AML-193 (cell line): ENCODE measurements at places on chromosomes 6 and 20.
A peak's percentile ranks its signal among the peaks of the same experiment; 100 is the strongest.

- no peak for DNase-seq
Observed at GRCh38 chr20:32763202-32764004, 1.2 kb downstream of the DNMT3B start.

GRCh38 chr6:43367245-43367984 lies 2.0 kb downstream of the ZNF318 start:
- peak; percentile 35 for DNase-seq

GRCh38 chr6:143773506-143774150 lies 69.5 kb upstream of the LTV1 start:
- DNase-seq = no peak

DNA sequence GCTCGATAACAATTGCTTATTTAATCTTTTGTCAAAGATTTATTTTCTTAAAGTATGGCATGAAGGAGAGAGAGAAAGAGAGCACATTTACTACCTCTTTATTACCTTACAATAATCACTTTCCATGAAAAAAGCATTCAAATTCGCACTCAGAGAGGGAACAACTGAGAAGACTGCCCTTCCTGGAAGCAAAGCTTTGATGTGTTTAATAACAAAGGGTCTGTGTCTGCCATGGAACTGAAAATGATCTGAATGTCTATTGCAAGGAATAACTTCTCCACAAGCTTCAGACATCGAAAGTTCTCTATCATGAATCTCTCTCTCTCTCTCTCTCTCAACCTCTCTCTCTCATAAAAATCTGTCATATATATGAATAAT lies 308.9 kb downstream of the HDGFL1 start:
- no peak for DNase-seq

GRCh38 chr6:127463056-127463455 lies 3.9 kb upstream of the KIAA0408 start:
- DNase-seq = no peak

GRCh38 chr6:43024436-43024835 lies 3.0 kb downstream of the RRP36 start:
- DNase-seq = no peak

DNA sequence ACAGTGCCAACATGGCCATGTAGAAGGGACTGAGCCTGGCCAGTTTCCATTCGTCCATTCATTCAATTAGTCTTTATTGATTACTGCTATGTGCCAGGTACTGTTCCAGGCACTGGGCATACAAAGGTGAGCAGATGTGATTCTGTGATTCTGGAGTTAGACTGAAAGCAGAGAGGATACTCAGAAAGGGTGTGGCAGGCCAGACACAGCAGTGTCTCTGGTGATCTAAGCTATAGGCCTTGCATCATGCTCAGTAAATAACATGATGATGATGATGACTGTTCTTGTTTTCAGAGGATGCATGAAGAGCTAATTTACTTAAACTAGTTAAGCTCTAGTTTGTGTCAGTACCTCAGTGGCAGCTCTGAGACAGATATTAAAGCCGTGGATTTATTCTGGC lies 31.4 kb upstream of the FUCA2 start:
- no peak for DNase-seq

- peak; percentile 45 for DNase-seq
Observed at GRCh38 chr6:20205722-20206161, 6.5 kb downstream of the MBOAT1 start.

- no peak for DNase-seq
Observed at GRCh38 chr6:45441851-45442453, 64.2 kb upstream of the SUPT3H start.

GRCh38 chr6:142478117-142478516 lies 176.3 kb downstream of the ADGRG6 start:
- peak; percentile 74 for DNase-seq

GRCh38 chr6:76166297-76166696 lies 93.8 kb upstream of the IMPG1 start:
- DNase-seq = no peak

DNA sequence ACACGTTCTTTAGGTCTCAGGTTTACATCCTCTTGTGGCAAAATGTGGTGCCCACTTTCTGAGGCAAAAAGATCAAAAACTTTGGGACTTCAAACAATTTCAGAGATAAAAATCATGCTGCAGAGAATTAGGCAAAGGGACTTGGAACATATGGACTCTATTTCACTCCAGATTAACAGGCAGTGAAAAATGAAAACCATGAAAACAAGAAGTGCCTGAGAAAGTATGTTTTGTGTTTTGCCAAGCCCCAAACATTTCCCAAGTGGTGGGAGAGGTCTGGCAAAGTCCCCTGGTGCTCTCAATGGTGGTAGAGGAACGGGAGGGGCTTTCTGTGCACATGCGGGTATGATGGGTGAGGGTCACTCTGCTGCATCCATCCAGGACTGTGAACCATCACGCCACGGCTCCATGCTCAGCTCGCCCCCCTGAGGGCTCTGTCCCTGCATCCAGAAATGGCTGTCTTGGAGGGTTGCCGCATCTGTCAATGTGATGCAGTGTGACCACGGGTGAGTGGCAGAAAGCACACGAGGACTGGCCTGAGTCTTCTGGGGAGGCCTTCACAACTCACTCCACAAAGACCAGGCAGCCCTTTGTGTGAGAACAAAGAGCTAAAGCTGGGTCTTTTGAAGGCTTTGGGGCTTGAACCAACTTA lies 43.2 kb upstream of the TBC1D7 start:
- no peak for DNase-seq

- DNase-seq = no peak
Observed at GRCh38 chr6:145621776-145622175, 113.5 kb downstream of the EPM2A start.

DNA sequence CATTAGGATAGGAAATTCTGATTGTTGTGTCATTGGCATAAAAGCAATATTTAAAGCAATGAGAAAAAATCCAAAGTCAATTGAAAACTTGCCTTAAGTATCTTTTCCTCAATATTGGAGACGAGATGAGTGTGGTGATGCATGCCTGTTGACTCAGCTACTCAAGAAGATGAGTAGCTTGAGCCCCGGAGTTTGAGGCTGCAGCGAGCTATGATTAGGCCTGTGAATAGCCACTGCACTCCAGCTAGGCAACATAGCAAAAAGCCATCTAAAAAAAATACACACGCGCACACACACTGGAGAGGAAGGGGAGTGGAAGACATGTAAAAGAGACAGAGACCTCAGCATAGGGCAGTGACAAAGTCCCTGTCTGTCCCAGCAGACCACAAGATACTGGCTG lies 9.7 kb upstream of the MARCKS start:
- no peak for DNase-seq

GRCh38 chr20:18139832-18140231 lies 2.2 kb downstream of the KAT14 start:
- no peak for DNase-seq

DNA sequence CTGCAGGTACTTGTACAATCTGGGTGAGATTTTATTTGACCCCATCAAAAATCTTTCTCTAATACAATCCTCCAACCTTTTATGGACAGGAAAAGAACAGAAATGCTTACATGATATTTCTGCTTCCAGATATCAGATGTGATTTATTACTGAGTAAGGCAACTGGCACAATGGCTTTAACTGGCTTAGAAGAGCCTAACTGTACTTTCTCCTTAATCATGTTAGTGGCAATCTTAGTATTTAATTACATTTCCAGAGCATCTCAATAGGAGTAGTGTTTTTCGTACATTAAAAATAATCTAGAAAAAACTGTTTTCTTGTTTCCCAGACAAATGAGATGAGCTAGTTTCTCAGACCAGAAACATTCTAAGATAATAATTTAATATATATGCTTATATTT lies 251.6 kb downstream of the KCNQ5 start:
- DNase-seq = no peak

DNA sequence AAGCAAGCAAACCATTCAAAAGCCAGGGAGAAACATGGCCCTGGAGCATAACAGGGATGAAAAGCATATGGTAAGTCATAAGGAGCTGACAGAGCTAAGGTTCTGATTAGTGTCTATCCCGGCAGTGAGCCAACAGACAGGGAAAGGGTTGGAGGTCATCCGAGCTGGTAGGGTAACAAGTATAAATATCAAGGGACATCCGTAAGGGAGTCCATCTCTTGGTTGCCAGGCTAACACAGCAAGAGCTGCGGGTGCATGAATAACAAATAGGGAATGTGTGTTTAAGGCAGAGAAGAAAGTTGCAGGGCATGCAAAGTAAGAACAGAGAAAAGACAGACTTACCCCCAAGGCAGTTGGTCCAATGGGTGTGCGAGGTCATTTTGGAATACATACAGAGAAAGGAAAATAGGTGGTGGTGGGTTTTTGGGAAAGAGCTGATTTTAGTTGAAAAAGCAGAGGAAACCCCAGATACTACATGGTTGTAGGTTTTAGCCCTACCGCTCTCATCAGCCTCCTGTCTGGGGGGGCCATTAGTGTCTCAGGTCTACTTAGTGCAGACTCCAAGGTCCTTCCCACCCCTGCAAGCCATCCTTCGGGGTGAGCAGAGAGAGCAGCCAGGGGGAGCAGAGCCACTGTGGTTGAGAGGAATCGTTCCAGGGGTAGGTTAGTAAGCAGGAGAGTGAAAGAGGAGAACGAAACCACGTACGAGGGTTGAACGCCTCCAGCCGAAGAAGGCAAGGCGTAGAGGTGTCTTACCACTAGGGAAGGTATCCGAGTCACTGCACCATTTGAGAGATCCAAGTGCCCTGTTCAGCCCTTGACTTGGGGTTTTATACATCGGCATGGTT lies at the start of gene ERVFRD-1:
ERVFRD-1 (minus strand) TSS at position 805 of the 848 bp plus-strand sequence. CDS start 6,415 bp downstream, outside the sequence.
- DNase-seq = no peak
